ENCODE measurements at places on chromosomes 2 and 18.
A peak's percentile ranks its signal among the peaks of the same experiment; 100 is the strongest.

DNA sequence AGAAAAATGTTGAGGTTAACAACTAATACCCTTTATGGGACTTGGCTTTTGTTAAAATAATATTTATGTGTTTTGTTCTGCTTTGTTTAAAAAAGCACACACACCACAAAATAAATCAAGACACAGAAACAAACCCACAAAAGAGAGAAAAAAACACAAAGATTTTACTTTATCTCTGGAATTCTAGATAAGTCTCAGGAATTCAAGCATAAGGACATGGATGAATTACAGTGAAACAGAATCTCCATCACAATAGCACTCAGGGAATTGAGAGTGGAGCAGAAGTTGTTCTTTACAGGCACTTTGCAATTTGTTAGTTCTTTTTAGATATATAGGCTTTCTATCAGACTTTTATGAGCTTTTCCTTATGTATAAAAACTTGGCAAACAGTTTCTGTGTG is 360.9 kb upstream of the ZC3H15 start:
- DNase-seq = no peak

DNA sequence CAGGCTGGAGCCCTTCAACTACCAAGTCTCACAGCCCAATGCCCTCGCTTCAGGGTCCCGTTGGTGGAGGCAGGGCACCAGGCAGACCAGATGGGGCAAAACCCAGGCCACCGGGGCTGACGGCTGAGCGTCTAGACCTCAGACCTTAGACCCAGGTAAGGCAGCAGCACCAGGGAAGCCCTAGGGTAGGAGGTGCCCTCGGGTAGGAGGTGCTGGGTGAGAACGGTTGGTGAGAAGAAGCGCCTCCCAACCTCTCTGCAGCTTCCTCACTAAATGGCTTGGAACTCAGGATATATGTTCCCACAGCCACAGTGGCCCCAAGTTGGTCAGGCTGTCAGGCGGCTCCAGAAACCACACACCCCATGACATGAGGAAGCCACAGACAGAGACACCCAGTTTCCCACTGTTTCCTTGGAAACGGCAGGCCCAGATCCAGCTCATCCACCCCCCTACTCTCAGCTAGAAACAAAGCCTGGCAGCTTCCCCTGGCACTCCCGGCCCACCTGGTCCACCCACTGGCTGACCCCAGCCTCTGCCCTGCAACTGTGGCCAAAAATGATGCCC is 13.1 kb upstream of the MLPH start:
- DNase-seq = no peak

- DNase-seq = peak; percentile 13
These were observed 71.0 kb upstream of the ITM2C start for GRCh38 chr2:230793572-230794359.

- no peak for DNase-seq
These were observed 214.6 kb downstream of the SETBP1 start for GRCh38 chr18:44895176-44895798.

All from esophagus squamous epithelium (tissue), 5 donors.